ENCODE measurements at places on chromosomes 1 and 21.

- no peak for DNase-seq
Measured at GRCh38 chr1:222769971-222770620, 33.1 kb downstream of the FAM177B start.

DNA sequence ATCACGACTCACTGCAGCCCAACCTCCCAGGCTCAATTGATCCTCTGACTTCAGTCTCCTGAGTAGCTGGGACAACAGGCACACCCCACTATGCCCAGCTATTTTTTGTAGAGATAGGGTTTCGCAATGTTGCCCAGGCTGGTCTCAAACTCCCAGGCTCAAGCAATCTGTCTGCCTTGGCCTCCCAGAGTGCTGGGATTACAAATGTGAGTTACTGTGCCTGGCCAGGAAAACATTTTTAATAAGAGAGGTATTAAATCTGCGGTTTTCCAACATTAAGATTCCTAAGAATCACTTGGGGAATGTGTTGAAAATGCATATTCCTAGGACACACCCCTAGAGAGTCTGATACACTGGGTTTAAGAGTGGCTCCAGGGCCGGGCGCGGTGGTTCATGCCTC is 8.7 kb downstream of the CSF1 start:
- no peak for DNase-seq

DNA sequence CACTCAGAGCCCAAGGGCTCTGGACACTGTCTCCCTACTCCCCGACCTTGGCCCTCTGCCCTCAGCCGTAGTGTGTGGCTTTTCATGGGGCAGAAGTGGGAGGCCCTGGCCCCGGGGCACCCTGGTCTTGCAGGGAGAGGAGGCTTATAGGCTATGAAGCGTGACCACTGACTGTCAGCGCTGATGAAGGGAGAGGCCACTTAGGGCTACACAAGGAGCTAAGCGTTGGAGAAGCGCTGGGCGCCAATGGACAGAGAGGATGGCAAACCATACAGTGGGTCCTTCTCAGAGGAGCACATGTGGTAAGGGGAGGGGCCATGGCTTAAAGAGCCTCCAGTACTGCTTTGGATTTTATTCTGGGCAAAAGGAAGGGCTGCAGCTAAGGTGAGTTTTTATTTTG is 7.9 kb downstream of the CRABP2 start:
- no peak for DNase-seq

- no peak for DNase-seq
Measured at GRCh38 chr1:232589111-232589811, 40.7 kb downstream of the SIPA1L2 start.

GRCh38 chr1:201766131-201766866 is 62.7 kb upstream of the IPO9 start:
- DNase-seq = no peak

GRCh38 chr1:92211166-92211565 is 6.5 kb upstream of the C1orf146 start:
- no peak for DNase-seq

DNA sequence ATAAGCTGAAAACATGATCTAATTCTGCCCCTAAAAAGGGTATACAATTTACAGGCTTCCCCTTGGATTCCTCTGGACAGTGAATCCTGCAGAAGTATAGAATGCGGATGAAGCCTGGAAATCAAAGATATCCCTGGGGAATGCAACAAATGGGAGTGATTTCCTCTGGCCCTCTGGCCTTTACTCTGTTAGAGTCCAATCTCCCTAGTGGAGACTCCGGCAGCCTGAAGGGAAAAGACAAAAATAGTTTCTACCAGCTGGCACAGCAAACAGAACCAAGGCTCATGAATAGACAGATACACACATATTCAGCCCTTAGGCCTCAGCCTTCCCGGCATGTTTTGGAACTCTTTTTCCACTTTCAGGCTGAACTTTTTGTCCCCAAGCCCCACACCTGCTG is 3.9 kb upstream of the LRRC52 start:
- DNase-seq = no peak

DNA sequence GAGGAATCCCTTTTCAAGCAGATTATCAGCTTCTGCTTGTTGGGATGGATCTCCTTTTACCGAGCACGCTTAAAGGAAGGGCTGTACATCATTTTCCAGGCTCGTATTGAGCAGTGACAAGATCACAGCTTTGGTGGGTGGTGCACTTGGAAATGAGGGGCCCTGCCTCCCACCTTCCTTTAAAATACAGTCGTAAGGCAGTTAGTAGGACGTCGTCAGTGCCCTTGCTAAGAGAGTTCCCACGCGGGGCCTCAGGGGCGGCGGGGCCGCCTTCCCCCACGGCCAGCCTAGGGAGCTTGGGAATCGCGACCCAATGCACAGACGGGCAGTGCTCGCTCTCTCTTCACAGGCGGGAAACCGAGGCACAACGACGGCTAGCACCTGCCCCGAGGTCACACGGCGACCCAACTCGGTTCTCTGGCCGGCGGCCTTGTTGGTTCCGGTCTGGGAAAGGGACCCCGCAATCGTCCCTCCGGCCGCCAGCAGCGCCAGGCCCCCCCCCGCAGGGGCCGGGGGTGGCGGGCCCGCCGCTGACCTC is 58.6 kb downstream of the H3-3A start:
- DNase-seq = no peak

DNA sequence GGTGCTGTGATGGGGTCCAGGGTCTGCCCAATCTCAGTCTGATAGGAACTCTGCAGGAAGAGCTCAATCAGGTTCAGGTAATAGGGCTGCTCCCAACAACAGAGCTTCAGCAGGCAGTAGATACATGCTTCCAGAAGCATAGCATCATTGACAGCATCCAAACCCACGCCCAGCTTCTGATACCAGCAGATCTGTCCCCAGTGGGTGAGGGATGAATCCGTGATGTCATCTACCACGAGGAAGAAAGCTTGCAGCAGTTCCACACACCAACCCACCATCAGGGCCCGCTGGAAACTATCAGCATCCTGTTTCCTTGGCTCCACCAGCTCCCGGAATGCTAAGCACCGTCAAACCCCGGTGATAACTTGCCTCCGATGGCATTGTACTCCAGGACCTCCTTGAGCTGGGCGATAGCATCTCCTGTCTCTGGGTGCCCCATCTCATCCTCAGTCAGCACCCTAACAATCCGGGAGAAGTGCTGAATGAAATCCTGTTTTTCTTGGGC is 14.7 kb downstream of the NEK2 start:
- DNase-seq = no peak

DNA sequence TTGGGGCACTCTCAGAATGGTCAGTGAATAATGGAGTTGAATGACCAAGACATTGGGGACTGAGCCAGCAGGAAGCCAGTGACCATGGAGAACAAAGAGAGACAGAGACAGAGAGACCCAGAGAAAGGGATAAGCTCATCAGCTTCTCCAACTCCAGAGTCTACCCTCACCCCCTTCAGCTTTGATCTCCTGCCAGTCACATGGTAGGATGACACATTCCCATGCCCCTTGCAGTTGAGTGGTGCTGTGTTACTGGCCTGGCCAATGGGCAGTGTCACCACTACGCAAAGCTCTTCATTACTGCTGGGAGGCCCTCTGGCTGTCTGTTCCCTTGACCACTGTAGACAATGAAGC is 643.5 kb downstream of the AJAP1 start:
- no peak for DNase-seq

DNA sequence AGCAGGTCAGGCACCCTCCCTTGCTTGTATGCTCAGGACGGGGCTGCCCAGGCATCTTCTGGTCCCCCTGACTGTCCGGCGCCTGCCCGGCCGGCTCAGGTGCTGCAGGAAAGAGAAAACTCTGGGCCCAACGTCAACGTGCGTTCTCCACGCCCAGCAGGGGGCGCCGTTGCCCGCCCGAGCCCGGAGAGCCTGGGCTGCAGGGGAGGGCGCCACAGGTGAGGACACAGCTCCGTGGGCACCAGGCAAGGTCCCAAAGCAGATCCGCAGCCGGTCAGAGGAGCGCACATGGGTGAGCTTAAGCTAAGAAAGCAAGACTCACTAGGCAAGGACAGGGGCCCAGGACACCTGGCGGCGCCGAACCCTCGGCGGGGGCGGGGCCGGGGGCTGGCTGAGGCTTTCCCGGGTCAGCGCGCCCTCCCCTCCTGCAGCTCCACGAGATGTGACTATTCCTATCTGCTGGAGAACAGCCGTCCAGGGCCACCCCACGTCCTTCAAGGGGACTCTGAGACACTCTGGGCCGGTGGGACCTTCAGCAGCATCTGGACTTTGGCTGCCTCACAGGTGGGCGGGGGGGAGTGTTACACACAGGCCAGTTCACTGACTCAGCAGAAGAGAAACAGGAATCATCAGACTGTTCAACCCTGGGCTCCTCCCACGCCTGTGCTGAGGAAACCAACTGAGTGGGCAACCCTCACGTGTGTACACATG is 29.3 kb downstream of the KRTAP10-1 start:
- no peak for DNase-seq

- DNase-seq = no peak
Measured at GRCh38 chr1:192959657-192960186, 99.4 kb downstream of the UCHL5 start.

- no peak for DNase-seq
Measured at GRCh38 chr1:88060112-88060673, 623.9 kb upstream of the PKN2 start.

- no peak for DNase-seq
Measured at GRCh38 chr1:13541435-13542215, 27.8 kb upstream of the LRRC38 start.

GRCh38 chr1:57067863-57068262 is 102.0 kb upstream of the C8B start:
- DNase-seq = no peak

DNA sequence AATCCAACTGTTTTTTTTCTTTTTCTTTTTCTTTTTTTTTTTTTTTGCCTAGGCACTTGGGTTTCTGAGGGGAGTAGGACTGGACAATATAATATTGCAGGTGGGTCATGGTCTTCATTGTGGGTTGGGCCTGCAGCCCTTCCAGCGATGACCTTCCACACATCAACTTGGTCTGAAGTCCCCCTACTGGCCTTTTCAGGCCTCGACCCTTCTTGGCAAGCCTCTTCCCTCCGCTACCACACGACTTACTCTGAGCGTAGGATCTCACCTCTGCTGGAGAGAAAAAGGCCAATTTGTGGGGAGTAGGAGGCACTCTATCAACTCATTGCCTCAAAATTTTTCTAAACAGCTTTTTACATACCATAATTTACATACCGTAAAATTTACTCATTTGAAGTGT is 51.1 kb upstream of the GRIK3 start:
- DNase-seq = no peak

GRCh38 chr1:107669996-107670395 is 295.0 kb downstream of the VAV3 start:
- peak; percentile 1 for DNase-seq

GRCh38 chr1:181126871-181127587 is 38.5 kb downstream of the IER5 start:
- no peak for DNase-seq

All from hypothalamus (tissue), 51 donors.